Aorta (tissue), 5 donors: ENCODE measurements at places on chromosomes 2 and 18.

- no peak for DNase-seq
Observed at GRCh38 chr2:227703280-227703732, 14.5 kb downstream of the SLC19A3 start.

- no peak for DNase-seq
Observed at GRCh38 chr2:102253140-102253752, 58.1 kb upstream of the IL1RL1 start.

- DNase-seq = no peak
Observed at GRCh38 chr2:183671233-183671632, 547.0 kb downstream of the NUP35 start.

DNA sequence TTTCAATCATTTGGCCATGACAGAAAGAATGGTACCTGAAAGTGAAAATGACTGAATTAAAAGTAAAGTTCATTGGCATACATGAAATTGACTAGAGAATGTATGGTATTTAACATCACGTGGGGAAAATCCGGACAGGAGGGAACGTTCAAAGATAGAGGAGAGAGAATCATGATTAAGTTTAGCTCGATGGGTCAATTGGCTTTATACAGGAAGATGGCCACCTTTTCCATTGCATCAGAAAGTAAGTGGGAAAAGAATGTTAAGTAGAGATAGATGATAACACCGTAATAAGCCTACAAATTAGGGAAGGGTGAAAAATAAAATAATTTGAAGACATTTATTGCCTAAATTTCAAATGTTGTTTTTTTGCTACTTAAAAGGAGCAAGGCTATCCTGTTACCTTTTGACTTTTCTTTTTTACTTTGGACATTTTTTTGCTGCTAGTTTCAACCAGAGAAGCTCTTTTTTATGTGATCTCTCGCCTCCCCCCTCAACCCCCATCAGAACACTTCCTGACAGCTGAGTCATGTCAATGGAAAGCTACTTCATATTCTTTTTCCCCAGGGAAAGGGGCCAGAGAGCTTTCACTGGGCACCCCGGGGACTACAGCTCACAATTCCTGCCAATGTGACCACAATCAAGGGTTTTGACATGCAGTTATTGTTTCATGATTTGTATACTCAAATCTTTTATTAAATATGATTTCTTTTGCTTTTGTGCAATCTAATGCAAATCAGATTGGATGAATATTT, 767 bp upstream of the CCDC102B start:
- DNase-seq = no peak

GRCh38 chr2:191746346-191747169, 68.6 kb downstream of the NABP1 start:
- DNase-seq = no peak

DNA sequence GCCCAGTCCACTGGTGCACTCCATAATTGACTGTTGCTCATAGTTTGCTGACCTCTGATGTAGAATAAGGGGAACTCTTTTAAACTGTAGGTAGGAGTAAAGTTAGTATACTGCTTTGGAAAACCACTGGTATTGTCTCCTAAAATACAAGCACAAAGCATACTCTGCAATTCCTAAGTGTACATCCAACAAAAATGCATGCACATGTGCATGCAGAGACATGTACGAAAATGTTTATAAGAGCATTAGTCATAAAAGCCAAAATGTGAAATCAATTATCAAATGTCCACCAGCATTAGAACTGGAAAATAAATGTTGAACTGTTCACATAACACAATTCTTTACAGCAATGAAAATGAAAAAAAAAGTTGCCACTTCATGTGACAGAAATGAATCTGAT, 39.8 kb upstream of the DDX18 start:
- DNase-seq = no peak

DNA sequence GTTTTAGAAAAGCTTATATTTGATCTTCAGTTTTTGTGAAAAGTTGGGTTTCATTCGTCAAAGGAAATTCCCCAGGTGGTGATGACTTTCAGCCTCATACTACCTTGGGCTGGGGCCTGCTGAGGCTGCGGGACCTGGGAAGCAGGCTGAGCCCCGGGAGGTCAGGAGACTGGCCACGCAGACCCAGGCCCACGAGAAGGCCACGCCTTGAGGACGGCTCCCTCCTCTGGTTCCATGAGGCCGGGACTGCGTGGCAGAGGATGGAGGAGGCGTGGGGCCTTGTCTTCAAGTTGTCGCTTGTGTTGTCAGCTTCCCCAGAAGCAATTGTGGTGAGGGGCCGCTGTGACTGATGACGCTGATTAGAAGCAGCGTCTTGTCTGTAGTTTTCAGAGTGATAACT, 11.8 kb downstream of the CNDP2 start:
- DNase-seq = no peak

DNA sequence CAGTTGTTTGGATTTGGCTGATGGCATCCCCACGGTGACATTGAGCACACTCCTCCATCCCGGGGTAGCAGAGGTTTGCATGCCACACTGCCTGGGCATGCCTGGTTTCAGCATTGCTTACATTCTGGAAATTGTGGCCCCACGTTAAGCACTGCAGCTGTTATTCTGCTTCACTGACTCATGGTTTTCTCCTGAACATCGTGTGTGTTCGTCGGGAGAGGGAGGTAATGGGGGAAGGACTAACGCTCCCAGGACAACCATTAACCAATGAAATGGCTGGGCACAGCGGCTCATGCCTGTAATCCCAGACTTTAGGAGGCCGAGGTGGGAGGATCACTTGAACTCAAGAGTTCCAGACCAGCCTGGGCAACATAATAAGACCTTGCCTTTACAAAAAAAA, 28.2 kb upstream of the YWHAQ start:
- no peak for DNase-seq

DNA sequence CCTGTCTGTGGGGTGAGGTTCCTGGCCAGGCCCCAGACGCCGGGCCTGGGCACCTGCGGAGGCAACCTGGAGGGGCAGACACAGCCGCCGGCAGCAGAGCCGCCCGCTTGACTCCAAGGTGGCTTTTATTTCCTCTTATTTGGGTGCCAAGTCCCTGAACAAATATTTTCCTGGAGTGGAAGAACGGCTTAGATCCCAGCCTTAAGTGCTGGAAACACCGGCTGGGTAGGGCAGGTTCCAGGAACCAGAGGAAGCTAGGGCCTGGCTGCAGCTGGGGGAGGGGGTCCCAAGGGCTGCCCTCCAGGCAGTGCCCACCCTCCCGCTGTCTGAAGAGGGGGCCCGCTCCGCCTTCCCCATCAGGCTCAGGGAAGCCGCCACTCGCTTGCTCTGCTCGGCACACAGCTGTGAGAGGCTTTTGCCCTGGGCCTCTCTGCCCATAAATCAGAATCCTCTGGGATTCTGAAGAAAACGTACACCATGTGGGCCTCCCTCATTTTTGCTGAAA, 28.2 kb downstream of the SDC1 start:
- no peak for DNase-seq

- DNase-seq = no peak
Observed at GRCh38 chr18:9608298-9608697, 6.1 kb downstream of the PPP4R1 start.

- peak; percentile 69 for DNase-seq
Observed at GRCh38 chr2:201208563-201209252, 25.8 kb downstream of the CASP10 start.

DNA sequence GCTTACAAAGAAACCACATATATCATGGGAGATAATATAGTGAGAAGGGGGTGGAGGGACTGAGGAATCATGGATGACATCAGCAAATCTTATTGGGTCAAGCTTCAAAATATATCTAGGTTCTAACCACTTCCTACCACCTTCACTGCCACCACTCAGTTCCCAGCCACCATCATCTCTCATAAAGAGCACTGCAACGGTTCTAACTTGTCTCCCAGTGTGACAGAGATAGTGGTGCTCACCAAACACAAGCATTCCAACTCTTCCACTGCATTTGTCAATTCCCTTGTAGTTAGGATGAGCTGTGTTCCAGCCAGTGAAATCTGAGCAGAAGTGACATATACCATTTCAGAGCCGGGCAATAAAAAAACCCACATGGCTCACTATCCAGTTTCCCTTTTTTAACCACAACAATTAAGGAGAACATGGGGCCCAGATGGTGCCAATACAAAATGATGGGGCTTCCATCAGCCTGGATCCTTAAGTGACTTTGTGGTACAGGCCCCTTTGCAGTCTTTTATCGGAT, 318.1 kb downstream of the NBAS start:
- DNase-seq = no peak

GRCh38 chr18:50091509-50092244, 103.3 kb downstream of the MYO5B start:
- DNase-seq = no peak

- no peak for DNase-seq
Observed at GRCh38 chr2:172038604-172039003, 38.9 kb downstream of the METAP1D start.

- no peak for DNase-seq
Observed at GRCh38 chr2:132430895-132431294, 14.3 kb downstream of the GPR39 start.

GRCh38 chr18:4026542-4026941, 428.6 kb downstream of the DLGAP1 start:
- no peak for DNase-seq

GRCh38 chr2:238422285-238422684, 4.4 kb upstream of the ASB1 start:
- DNase-seq = no peak

DNA sequence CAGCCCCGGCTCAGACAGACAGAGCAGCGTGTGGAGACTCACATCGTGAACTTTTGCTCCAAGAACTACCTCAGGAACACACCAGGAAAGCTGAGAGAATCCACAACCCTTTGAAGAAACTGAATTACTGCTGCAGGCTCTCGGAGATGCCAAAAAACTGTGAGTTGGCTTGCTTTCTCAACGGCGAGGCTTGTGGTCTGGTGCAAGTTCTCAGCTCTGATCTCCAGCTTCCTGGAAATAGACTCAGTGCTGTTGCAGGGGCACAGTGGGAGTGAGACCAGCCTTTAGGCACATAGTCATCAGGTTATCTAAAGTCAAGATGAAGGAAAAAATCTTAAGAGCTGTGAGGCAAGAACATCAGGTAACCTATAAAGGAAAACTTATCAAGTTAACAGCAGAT, 273.7 kb upstream of the LRATD1 start:
- no peak for DNase-seq

DNA sequence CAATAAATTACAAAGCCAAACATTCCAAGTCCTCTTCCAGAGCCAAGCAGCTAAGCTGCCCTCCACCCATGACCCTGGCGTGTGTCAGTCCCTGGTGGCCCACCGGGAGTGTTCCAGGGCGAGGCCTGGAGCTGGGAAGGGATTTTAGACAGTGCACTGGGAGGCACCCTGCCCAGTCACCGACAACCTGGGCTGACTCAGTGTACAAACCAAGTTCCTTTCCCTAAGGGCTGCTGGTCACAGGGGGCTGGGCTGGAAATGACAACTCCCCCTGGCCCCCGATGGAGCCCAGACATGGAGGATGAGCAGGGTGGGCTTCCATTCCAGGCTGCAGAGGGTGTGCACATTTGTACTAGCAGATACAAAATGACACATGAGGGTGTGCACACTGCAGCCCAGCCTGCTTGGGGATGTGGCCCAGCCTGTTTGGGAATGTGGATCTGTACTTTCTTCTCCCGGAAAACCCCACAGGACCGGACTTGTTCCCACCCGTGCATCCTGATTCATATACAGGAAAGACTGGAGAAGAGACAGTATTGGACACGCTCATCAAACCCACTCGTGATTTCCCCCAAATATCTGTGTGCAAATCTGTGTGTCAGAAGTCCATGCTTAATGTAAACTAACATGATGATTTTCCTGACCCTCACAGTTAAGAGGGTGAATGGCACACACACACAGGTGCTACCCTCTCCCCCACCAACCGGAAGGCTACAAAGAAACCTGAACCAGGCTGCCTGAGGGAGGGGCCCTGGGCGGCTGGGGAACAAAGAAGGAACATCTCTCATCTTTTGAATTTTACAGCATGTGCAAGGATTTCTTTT, 58.9 kb downstream of the NDUFA10 start:
- no peak for DNase-seq

DNA sequence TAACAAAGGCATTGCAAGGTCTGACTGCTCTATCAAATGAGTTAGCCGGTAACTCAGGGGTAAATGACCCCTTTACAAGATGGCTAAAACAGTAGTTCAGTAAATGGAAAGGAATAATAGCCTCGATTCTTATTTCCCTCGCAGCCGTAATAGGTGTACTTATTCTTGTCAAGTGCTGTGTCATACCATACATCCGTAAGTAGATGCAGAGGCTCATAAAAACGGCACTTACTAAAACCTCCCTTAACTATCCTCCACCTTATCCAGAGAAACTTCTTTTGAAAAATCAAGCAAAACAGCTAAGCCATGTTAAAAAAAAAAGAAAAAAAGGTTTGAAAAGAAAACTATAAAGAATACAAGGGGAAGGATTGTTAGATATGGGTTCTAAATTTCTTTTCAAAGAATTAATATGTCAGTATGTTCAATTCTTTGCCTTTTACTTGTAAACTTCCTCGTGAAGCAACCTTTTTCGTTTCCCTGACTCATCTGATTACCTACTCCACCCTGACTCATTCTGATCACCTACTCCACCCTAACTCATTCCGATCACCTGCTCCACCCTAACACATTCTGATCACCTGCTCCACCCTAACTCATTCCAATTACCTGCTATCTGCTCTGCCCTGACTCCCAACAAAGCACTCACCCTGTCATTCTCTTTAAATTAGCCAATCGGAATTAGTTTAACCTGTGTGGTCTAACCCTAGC, 127.5 kb downstream of the SPAG16 start:
- DNase-seq = no peak

GRCh38 chr2:215489288-215489848, 53.5 kb upstream of the FN1 start:
- no peak for DNase-seq

DNA sequence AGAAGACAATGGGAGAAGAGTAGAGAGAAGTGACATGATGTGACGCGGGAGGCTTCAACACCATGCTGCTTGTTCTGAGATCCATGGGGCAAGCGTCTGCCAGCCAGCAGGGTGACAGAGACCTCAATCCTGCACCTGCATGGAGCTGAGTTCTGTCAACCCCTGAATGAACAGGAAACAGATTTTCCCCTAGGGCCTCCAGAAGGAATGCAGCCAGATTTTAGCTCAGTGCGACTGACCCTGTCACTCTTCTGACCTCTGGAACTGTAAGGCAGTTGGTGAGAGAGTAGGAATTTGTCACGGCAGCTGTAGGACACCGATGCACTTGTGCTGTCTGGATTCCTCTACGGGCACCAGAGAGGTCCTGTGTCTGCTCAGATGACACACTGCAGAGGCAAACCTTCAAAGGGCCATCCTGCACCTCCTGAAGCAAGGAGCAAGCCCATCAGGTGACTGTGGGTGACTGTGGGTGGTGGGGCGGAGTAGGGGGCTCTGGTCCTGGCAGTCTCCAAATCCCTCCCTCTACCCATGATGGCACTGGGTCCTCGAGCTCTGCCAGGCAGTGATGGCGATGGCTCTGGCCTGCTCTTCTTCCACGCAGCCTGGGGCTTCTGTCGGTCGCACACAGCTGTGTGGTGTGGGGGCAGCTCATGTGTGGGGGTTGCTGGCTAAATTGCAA, 194.3 kb upstream of the TWIST2 start:
- no peak for DNase-seq

DNA sequence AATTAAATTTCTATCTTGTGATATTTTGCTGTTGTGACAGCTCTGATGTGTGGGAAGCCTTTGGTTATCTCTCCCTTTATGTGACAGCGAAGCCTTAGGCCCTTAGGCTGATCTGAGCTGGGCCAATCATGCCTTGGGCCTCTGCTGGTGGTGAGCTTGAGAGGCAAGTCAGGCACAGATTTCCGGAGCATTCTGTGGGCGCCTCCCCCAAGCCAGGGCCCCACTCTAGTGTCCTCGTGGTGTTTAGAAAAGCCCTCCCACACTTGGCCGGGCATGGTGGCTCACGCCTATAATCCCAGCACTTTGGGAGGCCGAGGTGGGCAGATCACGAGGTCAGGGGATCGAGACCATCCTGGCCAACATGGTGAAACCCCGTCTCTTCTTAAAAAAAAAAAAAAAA, 239.8 kb downstream of the SH3RF3 start:
- no peak for DNase-seq

GRCh38 chr2:105754011-105754410, 9.3 kb downstream of the NCK2 start:
- DNase-seq = no peak
